ENCODE measurements at places on chromosomes 7 and 10.

GRCh38 chr7:28747404-28747803 is 210.7 kb downstream of the TRIL start:
- no peak for DNase-seq

- DNase-seq, result no peak
Measured at GRCh38 chr10:122450353-122450990, 4.0 kb upstream of the ARMS2 start.

DNA sequence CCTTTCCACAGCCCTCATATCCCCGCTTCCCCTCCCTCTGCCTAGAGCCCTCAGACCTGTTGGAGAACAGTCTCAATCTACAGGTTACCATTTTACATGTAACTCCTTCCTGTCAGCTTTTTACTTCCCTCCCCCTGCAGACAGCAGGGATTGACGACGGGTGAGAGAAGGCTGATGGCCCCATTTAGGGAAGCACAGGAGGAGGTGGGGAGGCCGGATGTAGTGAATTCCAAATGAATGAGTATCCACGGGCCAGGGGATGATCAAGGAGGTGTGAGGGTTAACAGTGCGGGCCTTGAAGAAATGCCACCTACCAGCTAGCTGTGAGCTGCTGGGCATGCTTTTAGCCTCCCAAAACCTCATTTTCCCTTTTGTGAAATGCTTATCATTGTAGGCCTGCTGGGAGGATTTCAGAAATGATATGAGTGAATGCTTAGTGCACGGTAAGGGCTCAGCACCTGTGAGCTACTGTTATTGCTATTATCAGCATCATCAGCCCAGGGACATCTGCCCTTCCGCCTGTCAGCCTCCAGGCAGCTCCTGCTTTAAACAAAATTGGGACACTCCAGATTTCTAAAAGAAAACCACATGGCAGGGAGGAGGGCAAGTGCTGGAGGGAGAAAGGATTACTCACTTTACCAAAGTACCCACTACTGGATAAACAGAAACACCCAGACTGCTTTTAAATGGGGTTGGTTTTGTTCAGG is 6.5 kb upstream of the NANOS1 start:
- DNase-seq, result no peak

- DNase-seq, result no peak
Measured at GRCh38 chr7:74226633-74227032, 16.8 kb downstream of the LAT2 start.

- no peak for DNase-seq
Measured at GRCh38 chr7:2117646-2118045, 115.1 kb downstream of the MAD1L1 start.

DNA sequence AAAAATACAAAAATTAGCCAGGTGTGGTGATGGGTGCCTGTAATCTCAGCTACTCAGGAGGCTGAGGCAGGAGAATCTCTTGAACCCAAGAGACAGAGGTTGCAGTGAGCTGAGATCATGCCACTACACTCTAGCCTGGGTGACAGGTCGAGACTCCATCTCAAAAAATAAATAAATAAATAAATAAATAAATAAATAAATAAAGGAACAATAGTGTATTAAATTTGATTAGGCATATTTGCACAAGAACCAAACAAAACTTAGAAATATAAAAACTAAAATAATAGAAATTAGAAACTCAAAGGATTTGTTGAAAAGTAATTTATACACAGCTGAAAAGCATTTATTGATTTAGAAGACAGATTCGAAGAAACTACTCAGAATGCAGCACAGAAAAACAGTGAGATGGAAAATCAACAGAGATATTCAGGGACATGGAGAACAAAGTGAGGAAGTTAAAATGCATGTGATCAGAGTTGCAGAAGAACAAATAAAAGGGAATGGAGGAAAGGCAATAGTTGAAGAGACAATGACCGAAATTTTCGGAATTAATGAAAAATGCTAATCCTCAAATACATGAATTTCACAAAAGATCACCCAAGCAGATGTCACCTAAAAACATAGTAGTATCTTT is 17.7 kb downstream of the IFIT3 start:
- no peak for DNase-seq

GRCh38 chr10:113920875-113921274 is 66.4 kb downstream of the NHLRC2 start:
- DNase-seq, result no peak

- DNase-seq, result no peak
Measured at GRCh38 chr7:40918701-40919271, 784.0 kb downstream of the SUGCT start.

GRCh38 chr10:101291331-101292193 is 62.3 kb upstream of the LBX1 start:
- peak; percentile 31 for DNase-seq

DNA sequence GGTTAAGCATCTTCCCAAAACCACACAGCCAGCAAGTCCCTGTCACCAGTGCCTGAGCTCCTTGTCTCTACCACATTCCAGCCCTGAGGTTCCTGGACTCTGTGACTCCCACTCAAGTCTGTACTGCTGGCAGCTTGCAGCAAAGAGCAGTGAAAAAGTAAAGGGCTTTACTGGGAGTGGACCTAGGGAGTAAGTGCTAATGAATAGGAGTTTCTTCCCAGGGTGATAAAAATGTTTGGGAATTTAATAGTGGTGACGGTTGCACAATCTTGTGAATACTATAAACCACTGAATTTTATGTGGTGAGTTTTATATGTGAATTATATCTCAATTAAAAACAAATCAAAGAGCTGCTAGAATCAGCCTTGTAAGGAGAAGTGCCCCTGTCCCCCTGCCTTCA is 22.6 kb downstream of the HSPA12A start:
- no peak for DNase-seq

GRCh38 chr10:73092830-73093229 is 3.8 kb downstream of the P4HA1 start:
- no peak for DNase-seq

DNA sequence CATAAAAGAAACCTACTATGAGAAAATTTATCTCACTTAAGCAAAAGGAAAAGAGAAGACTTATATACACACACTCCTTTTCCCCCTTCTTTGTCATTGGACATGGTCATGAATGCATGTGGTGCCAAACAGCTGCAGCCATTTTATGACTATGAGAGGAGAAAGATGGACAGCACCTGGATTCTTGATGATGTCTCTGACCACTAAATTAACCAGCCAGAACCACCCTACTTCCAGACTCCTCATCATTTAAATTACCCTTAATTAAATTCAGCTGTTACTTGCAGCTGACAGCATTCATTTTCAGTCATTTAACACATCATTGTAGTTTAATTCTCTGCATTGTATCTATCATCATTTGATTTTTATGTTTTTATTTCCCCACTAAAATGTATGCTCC is 379.0 kb upstream of the HPS1 start:
- no peak for DNase-seq

DNA sequence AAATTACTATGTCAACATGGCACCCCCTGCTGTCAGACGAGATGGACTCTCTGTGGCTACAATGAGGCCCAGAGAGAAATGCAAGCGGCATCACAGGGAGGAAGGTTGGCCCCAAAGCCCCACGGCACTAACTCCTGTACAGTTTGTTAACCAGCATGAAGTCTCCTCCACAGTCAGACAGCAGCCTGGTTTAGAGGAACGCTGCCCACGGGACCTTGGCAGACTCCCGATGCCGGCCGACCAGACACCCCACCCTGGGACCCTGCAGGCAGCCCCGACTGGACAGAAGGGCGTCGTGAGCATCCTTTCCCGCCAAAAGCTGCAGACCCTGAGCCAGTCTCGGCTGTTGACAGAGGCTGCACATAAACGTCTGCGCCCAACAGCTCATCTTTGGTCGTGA is 158.8 kb downstream of the DIP2C start:
- DNase-seq, result no peak

- no peak for DNase-seq
Measured at GRCh38 chr7:41116817-41117216, 586.1 kb downstream of the INHBA start.

DNA sequence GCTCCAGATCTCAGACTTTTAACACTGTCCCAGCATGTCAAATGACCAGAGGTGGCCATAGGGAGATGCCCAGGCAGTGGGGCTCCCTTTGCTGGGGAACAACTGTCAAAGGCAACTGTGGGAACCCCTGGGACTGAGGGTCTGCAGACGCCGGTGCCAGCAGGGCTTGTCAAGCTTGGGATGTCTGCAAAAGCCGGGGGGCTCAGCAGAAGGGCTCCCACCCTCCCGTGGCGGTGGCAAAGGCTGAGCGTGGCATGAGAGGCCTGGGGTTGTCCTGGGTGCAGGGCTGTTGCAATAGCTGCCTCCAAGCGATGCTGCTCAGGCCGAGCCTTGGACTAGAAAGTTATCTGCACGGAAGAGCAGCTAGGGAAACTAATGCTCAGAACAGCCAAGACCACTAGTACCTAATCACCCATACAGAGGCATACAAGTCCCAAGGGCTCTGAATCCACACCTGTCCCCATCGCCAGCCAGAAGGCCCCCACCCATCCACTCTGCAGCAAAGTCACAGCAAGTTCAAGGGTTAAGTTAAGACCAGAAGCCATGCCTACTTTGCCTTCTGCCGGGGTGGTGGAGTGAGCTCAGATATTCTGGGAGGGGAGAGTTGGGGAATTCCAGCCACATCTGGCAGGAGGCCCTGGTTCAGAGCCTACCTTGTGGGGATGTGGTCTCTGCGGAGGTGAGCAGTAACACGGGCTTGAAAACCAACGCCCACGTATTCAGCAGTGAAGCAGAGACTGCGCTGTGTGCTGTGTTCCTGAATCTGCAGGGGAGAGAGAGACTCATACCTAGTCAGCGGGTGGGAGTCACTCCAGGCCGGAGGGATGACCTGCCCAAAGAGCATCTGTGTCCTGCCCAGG is 4.6 kb downstream of the SH2B2 start:
- DNase-seq, result no peak

- DNase-seq, result no peak
Measured at GRCh38 chr10:121771966-121772365, 155.9 kb downstream of the ATE1 start.

DNA sequence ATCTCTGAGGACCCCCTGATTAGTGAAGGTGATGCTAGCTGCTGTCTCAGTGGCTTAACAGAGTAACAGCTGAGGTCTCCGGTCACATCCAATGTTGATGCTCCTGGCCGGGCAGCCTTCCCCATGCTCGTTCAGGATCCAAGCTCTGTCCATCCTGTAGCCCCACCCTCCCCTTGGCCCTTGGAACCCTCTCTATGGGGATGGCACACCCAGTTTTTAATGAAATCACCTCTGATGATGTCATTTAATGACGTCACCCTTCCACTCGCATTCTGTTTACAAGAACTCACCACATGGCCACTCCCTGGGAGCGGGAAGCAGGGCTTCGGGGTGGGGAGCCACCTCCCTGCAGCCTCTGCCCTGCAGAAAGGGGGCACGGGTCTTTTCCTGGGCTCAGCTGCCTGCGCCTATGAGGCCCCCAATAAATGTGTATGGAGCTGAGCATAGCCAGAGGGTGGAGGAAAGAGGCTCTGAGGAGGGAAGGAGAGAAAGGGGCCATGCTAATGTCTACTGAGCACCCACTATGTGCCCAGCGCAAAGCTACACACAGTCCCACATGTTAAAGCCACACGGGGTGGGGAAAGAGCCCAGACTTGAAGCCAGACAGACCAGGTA is 95.5 kb downstream of the OAT start:
- DNase-seq, result no peak

GRCh38 chr7:16078076-16078952 is 343.0 kb downstream of the CRPPA start:
- no peak for DNase-seq

- no peak for DNase-seq
Measured at GRCh38 chr10:62794306-62794705, 10.2 kb upstream of the ADO start.

DNA sequence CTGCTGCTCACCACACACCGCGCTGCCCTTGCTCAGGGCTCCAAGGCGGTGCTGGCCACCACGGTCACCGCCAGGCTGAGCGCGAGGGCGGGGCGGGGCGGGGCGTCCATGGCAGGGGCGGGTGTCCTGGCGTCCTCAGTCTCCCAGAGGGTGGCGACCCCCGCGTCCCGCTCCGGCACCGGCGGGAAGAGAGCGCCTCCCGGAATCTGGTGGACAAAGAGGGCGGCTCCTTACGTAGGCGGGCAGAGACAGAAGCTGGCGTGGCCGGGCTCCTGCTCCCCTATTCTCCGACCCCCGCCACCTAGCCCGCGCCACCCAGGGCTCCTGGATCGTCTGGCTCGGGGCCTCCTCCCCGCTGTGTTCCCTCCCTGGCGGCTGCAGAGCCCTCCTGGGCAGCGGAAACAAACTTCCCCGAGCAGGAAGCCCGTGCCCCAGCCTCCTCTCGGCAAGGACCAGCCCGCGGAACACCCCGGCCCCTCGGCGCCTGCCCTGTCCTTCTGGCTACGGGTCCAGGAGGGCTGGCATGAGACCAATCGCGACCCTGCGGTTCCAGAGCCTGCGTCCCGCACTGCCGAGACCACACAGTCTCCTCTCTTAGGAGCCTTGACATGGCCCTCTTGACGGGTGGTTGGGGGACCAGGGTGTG is 133.8 kb upstream of the ZNF92 start:
- DNase-seq, result no peak

GRCh38 chr7:36623247-36623646 is 101.0 kb downstream of the AOAH start:
- DNase-seq, result no peak

DNA sequence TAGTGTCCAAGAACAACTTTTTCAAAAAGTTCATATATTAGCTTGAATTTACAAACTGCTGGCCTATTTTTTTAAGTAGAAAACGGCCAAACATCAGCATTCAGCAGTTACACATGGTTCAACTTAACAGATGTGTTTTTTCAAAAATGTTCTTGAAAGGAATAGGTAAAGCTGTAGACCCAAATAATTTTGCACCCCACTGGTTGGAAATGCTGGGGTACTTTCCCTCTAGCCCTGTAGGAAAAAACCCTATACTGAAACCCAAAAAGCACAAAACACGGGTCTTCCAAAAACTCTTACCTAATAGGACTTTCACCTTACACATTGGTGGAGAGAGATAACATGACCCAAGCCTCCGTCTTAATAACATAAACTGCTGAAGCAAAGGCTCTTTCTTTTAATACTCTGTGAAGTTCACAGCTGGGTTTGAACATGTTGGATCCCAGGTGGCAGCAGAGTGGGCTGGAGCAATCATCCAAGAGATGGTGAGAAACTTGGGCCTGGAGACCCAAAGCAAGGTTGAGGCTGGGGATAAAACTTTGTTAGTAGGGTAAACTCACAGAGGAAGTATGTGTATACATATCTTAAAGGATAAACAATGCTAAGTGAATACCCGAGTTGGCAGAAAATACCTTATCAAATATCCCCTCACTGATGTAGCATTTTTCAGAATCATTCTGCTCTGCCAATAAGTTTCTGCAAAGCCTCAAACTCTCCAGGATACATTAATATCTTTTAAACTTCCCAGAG is 629 bp upstream of the DNAJC9 start:
- no peak for DNase-seq

Data from stimulated activated CD8-positive, alpha-beta memory T cell treated with anti-CD3 and anti-CD28 coated beads, Interleukin-4, amount 100 ng/mL, for 1 hour (primary cell).